GM20000 (cell line): ENCODE measurements at places on chromosomes 11 and 22.

GRCh38 chr11:45666648-45667642, 1.5 kb upstream of the CHST1 start:
- DNase-seq, result no peak

- no peak for DNase-seq
These were observed 109.8 kb downstream of the CD44 start for GRCh38 chr11:35248558-35249323.

- no peak for DNase-seq
These were observed 60.0 kb downstream of the GLYATL1 start for GRCh38 chr11:58999291-58999680.

DNA sequence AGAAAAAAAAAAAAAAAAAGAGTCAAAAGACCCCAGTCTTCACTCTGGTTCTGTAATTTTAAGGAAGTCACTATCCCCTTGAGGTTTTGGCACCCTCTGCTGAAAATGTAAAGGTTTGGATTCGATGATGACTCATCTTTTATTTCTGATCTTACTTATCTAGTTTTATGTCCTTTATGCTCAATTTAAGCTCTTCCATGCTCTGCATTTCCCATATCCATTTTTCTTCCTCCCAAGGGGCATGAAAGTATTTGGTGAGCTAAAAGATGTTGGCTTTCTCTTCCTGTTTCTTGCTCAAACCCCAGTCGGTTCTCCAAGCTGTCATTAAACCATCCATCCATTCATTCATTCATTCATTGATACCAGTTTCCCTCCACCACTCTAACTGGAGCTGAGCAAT, 61.0 kb upstream of the CDON start:
- DNase-seq, result no peak

GRCh38 chr11:27233654-27234042, 129.4 kb downstream of the CCDC34 start:
- DNase-seq, result no peak

DNA sequence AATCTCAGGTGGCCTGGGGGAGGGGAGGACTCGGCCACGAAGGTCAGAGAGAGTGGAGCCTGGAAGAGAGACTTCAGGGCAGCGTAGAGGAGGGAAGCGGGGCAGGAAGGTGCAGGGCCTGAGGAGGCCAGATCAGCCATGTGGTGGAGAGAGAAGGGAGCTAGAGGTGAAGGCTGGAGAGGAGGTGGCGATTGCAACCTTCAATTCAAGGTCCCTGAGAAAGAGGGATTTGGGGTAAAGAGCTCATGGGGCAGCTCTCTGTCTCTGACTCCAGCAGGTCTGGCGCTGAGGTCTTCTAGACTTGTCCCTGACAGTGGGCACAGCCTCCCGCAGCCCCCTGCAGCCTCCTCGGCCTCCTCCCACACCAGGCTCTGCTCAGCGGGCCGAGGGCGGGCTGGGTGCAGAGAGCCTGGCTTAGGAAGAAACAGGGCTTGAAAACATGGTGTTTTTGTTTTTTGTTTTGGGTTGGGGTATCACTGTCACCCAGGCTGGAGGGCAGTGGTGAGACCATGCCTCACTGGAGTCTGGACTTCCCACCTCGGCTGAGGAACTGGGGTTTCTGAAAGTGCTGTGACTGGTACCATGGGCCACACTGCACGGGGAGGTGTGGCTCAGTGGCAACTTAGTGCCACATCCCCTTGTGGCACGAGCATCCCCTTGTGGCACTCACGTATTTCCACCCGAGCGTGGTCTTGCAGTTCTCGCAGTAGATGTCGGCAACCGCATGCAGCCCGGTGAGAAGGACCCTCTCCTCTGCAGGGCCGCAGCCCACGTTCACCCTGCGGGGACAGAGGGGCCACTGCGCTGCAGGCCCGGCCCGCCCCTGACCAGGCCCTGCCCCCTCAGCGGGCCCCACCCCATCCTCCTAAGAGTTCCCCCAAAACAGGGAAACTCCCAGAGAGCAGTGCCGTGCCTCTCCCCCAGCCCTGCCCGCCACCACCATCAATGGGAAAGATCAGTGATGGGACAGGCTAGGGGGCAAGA, 32.6 kb downstream of the YPEL1 start:
- no peak for DNase-seq

DNA sequence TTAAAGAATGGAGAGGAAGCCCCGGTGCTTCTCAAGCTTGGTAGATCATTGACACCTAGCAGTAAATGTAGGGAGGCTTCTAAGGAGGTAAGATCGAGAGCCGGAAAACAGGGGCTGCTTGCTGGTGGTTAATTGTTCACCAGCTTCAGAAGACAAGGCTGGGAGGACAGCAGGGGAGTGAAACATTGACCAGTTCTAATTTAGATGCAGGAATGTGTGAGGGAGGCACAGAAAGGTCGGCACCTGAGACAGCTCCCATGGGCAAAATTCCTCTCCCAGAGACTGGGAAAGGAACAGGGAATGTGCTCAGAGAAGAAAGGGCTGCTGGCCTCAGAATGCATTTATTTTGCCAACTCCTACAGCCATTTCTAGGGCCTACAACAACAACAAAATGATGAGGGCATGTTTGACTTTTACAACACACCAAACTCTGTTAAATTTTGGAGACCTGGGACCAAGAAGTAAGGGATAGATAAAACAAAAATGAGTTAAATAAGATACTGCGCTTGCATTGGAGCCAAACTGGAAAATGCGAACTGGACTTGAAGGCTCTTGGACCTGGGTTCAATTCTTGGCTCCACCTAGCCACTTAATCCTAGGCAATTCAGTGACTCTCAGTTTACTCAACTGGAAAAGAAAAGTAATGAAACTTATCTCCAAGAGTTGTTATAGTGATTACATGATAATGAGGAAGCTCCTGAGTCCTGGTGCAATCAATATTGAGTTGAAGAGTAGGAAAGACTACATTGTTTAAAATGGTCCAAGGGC, 31.0 kb downstream of the FZD4 start:
- DNase-seq, result no peak

- DNase-seq, result no peak
These were observed 627.3 kb upstream of the KIRREL3 start for GRCh38 chr11:127627629-127628457.
